Thoracic aorta endothelial cell (primary cell): ENCODE measurements at places on chromosomes 2 and 18. TPM values are rescaled to one million over a fixed set of nuclear protein-coding genes. Genes with fewer than 3 reads are reported as not detected.

The TGOLN2 gene
- total RNA-seq = 156 and 171 TPM in 2 replicates

The TGFBRAP1 gene
- 40.0 and 41.6 TPM in 2 replicates for total RNA-seq

The TXNDC2 gene
- total RNA-seq = 0.07 TPM in 1 of 2 replicates, not detected in the other

The NEU2 gene
- not detected in 2 replicates for total RNA-seq

The CNOT9 gene
- 87.9 and 115 TPM in 2 replicates for total RNA-seq

The ATG9A gene
- 39.1 and 67.8 TPM in 2 replicates for total RNA-seq
